HS-5 (cell line): ENCODE measurements at places on chromosomes 13 and 19.

- no peak for DNase-seq
Measured at GRCh38 chr19:40804783-40805242, 5.8 kb downstream of the EGLN2 start.

DNA sequence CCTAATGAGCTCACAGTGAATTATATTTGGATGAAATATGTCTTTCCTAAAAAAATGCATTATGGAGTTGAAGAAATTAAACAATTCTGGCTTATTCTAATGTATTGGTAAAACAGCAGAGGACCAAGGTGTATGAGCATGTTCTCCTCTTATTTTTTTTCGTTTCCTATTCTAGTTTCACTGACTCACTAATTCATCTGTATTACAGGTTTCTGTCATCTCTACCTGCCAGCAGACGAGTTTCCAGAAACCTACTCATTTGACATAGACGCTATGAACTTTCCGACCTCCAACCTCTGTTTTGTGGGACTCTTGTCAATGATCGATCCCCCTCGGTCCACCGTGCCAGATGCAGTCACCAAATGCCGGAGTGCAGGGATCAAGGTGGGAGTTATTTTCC lies 20.3 kb downstream of the ATP12A start:
- no peak for DNase-seq

DNA sequence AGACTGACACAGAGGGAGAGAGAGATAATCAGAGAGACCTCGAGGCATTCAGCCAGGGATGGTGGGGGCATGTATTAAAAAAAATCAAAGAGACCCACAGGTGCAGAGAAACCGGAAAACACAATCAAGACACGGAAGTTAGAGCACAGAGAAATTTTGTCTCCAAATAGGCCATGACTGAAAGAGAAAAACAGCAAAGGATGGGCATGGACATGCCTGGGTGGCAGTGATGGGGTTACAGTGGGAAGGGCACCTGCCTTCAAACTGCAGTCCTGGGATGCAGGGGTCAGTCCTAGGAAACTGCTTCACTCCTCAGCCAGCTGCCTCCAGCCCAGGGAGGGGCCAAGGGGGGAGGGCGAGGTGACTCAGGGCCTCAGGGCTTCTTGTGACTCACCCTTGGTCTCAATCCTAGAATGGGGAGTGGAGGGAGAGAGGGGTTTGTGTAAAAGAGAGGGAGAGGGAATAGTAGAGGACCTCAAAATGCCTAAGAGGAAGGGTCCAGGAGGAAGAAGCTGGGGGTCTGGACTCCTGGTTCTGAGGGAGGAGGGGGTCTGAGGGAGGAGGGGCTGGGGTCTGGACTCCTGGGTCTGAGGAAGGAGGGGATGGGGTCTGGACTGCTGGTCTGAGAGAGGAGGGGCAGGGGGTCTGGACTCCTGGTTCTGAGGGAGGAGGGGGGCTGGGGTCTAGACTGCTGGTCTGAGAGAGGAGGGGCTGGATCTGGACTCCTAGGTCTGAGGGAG lies 3.6 kb upstream of the KCNN4 start:
- DNase-seq = peak; percentile 62

GRCh38 chr19:2544576-2545415 lies 68.9 kb downstream of the GADD45B start:
- no peak for DNase-seq

GRCh38 chr19:2807379-2808128 lies 12.1 kb upstream of the ZNF554 start:
- no peak for DNase-seq

DNA sequence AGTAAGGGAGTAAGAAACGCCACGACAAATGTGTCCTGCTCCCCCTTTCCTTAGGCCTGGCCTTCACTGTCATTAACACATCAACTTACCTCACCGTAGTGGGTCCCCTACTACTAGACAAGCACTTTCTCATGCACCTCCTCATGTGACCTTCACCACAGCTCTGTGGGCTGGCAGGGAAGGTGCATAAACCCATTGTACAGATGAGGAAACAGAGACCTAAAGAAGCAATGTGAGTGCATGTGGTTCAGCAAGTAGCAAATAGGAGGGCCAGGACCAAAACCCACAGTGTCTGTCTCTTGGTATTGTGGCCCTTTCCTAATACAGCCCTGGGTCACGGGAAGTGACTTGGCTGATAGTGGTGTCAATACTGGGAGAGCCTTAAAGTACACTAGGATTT lies 5.3 kb downstream of the CCDC70 start:
- DNase-seq = no peak

GRCh38 chr19:43763473-43763939 lies 8.7 kb upstream of the SMG9 start:
- DNase-seq = no peak

DNA sequence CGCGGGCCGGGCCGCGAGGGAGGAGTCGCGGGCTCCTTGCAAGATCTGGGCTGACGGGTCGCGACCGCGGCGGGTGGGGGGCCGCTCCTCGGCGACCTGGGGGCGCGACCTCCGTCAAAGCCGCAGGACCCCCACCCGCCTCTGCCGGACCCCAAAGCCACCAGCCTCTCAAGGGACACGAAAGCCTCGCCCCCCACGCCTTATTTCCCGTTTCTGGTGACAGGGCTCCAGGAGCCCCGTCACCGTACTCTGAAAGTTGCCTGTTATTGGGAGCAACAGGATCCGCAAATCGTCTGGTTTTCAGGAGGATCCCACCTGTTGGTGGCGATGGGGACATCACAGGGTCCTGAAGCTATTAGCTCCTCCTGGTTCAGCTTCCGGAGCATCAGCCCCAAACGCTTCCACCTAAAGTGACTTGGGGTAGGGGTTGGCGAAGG lies 530 bp downstream of the MAU2 start:
- DNase-seq = no peak

GRCh38 chr13:81872581-81872980 lies 1531.7 kb upstream of the SPRY2 start:
- no peak for DNase-seq

DNA sequence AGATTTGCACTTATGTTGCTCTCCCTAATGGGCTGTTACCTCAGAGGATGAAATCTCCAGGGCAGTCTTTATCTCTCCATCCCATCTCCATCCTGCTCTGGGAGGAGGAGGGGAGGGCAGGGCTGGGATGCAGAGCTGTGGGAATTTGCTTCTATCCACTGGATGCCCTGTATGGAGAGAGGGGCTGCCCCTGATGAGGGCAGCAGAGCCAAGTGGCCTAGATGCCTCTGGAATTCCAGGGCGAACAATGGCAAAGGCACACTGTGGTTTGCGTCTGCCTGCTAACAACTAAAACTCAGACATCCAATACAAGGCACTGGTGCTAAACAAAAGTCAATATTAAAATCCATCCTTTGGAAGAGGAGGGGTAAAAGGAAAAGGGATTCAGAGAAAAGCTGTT lies 165.1 kb downstream of the COG6 start:
- no peak for DNase-seq

DNA sequence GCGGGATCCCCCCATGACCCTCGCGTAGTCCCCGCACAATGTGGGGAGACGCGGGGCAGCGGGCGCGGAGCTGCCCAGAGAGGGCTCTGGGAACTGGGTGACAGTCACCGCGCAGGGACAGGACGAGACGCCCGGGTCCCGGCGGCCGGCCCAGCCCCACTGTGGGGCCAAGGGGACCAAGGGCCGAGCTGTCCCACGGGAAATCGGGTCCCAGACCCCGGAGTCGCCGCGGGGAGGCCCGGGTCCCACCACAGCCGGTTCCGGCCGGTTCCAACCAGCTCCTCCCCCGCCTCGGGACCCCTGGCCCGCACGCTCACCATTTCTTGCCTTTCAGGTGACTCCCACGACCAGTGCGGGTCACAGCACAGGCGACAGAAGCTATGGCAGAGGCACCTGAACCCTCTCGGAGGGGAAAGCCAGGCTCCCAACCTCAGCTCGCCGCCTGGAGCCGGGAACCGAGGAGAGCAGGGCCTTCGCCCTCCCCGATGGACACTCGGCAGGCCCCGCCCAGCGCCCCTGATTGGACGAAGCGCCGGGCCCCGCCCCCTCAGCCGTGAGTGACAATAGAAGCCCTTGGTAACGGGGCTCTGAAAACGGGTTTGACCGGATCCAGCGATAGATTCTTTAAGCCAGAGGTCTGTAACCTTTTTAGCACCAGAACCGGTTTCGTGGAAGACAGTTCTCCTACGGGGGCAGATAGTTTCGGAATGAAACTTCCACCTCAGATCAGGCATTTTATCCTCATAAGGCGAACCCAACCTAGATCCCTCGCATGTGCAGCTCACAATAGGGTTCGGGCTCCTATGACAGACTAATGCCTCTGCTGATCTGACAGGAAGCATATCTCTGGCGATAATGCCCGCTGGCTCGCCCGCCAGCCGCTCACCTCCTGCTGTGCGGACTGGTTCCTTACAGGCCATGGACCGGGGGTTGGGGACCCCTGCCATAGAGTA lies at the start of gene ZNF433:
ZNF433 (minus strand) TSS at position 460 of the 953 bp plus-strand sequence; CDS start at position 320, 140 bp downstream.
- peak; percentile 74 for DNase-seq

DNA sequence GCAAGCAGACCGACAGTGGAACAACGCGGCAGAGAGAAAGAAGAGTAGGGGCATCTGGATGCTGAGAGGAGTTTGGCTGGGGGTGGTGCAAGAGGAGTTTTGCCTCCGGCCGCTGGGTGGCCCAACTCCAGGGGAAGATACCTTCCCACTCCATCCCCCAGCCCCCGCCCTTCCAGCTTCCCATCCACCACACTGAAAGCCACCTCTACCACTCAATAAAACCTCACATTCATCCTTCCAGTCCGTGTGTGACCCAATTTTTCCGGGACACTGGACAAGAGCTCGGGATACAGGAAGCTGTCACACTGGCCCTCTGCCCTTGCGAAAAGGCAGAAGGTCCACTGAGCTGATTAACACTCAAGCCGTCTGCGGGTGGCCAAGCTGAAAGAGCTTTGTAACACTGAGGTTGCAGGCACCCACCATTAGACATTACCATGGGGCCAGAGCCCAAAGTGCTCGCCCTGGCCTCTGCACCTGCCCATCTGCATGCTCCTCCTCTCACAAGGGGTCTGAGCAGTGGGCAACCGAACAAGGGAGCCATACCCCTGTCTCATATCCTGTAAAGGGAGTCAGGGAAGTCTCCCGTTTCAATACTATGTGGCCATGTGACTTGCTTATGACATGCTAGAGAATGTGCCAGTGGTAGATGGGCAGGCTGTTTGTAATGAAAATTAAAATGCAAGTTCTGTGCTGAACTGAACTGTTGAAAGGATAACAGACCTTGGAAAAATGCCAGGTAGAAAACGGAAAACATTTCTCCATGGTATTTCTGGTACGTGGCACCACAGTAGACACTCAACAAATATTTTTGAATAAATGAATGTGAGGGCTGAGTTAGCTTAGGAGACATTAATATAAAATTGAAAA lies 205.1 kb upstream of the STARD13 start:
- no peak for DNase-seq

- peak; percentile 15 for DNase-seq
Measured at GRCh38 chr13:43058318-43058674, 34.9 kb downstream of the DNAJC15 start.

DNA sequence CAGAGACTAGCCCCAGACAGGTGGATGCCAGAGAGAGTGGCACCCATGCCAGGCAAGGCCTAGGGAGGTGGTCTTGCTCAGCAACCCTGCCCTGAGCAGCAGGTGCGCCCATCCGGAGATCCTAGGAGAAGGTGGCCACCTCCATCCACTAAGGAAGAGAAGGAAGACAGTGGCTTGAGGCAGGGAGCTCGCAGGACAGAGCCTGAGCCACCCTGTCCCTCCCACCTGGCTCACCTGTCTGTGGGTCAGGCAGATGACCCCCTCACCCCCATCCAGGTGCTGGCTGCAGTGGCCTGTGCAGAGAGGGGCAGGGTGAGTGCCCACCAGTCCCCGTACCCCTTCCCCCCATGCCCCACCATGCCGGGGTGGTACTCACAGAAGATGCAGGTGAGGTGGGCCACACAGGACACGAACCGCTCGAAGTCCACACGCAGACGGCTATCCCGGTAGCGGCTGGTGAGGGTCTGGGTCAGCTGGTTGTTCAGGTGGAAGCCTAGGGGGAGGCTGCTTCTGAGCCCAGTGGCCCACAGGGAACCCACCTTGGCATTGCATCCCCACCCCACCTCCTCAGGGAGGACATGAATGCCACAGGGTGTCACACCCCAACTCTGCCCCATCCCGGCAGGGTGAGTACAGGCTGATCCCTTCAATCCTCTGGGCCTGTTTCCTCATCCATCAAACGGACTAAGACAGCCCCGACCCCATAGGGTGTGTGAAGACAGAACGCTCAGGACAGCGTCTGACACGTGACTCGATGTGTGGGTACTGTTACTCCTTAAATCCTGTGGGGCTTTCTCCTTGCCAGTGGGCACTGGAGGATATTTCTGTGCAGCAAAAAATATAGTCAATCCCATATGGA lies 13.3 kb downstream of the CAPN12 start:
- DNase-seq = no peak

GRCh38 chr19:18939922-18940768 lies 872 bp downstream of the HOMER3 start:
- peak; percentile 35 for DNase-seq

- no peak for DNase-seq
Measured at GRCh38 chr19:14654786-14655560, 19.7 kb downstream of the ADGRE3 start.

DNA sequence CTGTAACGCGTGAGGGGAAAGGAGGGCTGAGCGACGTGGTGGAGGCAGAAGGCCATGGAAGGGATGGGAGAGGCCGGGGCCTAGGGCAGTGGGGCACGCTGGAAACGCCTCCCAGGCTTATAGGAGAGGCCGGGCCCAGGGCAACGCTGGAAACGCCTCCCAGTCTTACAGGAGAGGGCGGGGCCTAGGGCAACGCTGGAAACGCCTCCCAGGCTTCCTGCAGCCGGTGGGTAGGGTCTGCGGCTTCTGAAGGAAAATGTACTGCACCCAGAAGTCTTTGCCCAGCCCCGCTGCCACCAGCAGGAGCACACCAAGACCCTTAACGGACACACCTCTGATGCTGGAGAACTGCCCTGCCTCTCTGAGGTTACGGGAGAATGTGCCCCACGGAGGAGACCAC lies 9.1 kb downstream of the CACTIN start:
- DNase-seq = no peak

DNA sequence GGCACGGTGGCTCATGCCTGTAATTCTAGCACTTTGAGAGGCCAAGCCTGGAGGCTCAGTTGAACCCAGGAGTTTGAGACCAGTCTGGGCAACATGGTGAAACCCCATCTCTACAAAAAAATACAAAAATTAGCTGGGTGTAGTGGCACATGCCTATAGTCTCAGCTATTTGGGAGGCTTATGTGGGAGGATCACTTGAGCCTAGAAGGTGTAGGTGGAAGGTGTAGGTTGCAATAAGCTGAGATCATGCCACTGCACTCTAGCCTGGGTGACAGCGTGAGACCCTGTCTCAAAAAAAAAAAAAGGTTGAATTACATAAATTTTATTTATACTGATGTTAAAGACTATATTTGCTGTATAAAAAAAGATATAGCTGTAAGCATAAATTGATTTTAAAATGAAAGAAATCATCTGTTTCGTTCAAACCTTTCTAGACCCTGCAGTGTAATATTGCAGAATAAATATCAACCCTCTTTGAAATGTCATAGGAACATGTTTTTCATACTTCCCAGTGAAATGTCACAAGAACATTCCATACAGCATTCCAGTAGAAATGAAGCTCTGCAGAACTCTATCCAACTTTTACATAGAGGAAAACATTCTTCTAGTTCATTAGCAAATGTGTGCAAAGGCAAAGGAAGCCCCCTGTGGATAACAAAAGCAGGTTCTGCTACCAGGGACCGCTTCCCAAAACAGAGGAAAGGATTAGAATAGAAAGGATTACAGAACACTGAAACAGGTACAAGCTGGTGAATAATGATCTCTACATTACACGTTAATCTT lies 76.0 kb downstream of the CAB39L start:
- no peak for DNase-seq

- no peak for DNase-seq
Measured at GRCh38 chr13:32881074-32881776, 135.0 kb upstream of the KL start.
